Epithelial cell of prostate (primary cell): ENCODE measurements at places on chromosomes 13 and 19.

- no peak for DNase-seq
Measured at GRCh38 chr19:45348367-45349125, 8.0 kb downstream of the KLC3 start.

- no peak for DNase-seq
Measured at GRCh38 chr19:41930926-41931592, 2.8 kb upstream of the ERFL start.

- DNase-seq: no peak
Measured at GRCh38 chr13:75405976-75406703, 75.8 kb downstream of the TBC1D4 start.

DNA sequence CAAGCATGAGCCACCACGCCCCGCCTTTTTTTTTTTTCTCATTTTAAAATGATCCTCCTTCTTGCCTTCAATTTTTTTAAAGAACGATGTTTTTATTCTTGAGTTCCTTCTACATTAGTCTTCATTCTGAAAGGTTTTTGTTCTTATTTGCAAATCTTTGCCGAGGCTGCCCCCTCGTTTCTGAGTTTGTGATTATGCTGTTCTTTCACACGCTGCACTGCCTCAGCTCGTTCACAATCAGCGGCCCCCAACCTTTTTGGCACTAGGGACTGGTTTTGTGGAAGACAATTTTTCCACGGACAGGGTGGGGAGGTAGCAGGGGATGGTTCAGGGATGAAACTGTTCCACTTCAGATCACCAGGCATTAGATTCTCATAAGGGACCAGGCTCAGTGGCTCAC, 26.6 kb downstream of the ZNF787 start:
- no peak for DNase-seq

- DNase-seq: no peak
Measured at GRCh38 chr13:114153485-114154080, 21.2 kb upstream of the RASA3 start.

- DNase-seq: no peak
Measured at GRCh38 chr19:2983351-2984214, 6.2 kb downstream of the TLE6 start.

DNA sequence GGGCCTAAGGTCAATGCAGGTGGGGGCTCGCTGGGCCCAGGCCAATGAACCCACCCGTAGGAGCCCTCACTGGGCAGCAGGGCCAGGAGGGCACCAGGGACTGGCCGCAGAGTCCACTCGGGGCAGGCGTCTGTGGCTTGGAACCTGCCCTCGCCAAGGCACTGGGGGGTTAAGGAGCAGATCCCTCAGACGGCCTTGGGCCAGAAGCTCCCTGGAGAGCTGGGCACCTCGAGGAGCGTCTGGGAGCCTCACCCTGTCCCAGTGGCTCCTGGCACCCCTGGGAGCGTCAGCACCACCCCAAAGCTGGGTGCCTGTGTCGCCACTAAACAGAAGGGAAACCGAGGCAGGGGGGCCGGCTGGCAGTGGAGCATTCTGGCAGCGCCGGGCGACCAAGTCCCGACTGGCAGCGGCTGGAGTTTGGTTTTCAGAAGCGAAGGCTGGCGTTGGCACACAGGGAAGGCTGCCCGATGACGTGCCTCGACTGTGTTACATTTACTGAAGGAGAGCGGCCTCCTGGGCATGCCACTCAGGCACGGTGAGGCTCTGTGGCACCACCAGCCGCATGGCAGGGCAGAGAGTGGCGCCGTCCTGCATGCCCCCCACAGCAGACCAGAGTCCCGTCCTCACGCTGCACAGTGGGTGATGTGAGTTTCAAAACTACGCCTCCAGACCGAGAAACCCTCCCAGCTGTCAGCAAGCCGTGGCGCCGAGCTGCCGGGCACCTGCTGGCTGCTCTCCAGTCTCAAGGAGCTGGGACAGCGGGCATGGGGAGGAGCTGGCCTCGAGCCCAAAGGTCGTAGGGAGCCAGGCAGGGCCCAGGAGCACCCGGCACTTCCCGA, 9.2 kb upstream of the MEX3D start:
- DNase-seq: no peak

DNA sequence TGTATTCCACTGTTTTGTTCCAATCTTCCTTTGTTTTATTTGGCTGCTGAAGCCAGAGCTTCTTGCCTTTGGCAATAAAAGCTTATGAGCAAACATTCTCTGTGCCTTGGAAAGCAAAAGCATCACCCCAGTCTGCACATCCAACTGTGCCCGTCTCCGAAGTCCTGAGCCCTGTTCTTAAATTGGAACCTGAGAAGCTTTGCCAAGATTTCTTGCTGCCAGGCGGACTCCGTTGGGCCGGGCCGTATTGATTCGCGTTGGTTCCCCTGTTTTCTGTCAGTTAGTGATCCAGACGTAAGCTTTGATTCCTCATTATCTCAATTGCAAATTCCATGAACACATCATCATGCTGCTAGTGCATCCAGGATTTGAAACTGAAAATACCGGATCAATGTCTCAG, 793.0 kb downstream of the OLFM4 start:
- DNase-seq: no peak

- DNase-seq: no peak
Measured at GRCh38 chr19:4523306-4524110, 5.2 kb upstream of the PLIN4 start.

DNA sequence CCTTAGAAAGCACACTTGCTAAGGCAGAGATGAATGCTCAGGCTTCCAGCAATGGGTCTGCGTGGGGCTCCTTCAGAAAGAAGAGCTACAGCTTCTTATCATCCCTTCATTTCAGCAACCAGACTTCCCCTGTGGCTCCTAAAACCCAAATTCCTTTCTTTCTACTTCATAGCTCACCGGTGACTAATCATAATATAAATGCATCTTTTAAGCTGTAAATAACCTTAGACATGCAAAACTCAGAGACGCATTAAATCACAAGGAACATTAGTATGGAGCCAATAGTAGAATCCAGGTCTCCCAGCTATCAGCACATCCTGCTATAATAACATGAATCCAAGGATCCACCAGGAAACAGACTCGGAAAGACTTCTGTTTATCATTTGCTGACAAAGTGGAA, 375.6 kb downstream of the COG6 start:
- DNase-seq: no peak

- DNase-seq: no peak
Measured at GRCh38 chr13:111587249-111587648, 266.8 kb downstream of the TEX29 start.

DNA sequence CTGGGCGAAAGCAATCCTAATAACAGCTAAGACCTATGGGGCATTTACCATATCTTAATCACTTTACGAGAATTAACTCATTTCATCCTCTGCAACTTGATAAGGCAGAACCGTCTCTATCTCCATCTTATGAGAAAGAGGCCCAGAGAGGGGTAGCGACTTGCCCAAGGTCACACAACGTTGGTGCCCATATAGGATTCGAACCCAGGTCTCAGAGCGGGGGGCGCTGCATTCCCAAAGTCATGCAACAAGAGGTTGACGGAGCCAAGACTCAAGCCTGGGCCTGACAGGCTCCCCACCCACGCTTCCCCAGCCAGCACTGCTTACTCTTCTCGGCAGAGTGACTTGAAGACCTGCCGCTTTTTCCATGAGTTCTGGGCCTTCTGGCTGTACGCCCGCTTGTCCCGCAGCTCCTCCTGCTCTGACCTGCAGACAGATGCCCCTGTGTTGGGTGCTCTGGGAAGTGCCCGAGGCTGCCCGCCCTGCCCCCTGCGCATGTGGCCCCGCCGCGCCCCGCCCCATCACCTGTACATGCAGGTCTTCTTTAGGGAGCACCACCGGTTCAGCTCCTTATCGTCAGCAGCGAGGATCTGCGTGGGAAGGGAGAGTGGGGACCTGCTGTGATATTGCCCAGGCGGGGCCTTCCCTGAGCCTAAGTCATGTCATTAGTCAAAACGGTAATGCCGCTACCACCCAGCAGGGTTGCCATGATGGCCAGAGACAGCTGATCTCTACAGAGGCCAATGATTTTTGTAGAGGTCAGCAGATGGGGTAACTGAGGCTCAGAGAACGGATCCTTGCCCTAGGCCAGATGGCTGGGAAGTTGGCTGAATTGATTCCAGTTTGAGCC, 10.8 kb downstream of the KRI1 start:
- peak; percentile 72 for DNase-seq

DNA sequence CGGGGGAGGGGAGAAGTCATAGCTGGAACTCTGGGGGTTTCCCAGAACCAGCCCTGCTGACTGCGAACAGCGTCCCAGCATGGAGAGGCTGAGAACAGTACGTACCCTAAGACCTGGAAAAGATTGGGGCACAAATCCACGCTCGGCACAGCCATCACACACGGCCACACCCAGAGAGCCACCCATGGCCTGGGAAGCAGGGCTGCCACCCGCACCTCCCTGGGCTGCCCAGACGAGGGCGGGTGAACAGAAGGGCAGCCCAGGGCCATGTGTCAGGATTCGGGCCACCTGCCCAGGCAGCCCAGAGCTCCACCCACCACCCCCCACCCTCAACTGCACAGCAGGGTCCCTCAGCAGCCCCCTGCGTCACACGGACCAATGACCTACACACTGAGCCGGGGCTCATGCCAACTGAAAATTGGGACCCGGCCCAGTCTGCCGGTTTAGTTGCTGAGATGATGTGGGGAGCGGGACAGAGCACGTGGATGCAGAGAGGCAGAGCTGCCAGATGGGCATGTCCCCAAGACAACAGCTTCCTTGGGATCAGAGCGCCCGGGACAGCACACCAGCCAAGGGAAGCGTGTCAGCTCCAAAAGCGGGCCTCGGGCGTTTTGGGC, 8.5 kb downstream of the UBXN6 start:
- DNase-seq: no peak

DNA sequence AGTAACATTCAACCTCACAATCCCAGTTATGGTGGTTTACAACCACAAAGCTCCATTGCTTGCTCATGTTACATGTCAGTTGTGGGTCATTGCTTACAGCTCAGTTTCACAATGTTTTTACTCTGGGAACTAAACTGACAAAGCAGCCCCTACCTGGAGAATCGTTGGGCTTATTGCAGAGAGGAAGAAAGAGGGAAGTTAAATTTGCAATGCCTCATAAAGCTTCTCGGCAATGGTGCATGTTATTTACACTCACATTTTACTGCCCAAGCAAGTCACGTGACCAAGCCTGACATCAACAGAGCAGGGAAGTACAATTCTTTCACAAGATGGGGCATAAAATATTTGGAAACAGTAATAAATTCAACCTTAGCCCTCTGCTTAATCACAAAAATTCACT, 441.6 kb downstream of the TDRD3 start:
- DNase-seq: peak; percentile 40

- no peak for DNase-seq
Measured at GRCh38 chr19:45311621-45312020, 11.1 kb downstream of the CKM start.

DNA sequence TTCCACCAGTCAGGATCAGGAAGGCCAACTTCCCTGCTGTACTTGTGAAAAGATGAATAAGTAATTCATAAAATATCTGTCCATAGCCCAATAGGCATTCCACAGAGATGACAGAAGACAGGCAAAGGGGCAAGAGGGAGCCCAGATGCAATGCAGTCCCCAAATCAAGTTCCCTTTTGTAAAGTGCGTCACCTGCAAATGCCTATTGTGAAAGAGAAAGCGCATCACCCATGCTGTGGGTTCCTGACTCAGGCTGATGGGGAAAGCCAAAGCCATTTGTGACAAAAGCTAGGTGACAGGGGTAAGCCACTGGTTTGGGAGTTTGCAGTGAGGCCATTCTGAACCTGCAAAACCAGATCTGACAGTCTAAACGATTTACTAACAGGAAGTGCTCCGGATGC, 157.5 kb upstream of the ZNF536 start:
- DNase-seq: no peak

DNA sequence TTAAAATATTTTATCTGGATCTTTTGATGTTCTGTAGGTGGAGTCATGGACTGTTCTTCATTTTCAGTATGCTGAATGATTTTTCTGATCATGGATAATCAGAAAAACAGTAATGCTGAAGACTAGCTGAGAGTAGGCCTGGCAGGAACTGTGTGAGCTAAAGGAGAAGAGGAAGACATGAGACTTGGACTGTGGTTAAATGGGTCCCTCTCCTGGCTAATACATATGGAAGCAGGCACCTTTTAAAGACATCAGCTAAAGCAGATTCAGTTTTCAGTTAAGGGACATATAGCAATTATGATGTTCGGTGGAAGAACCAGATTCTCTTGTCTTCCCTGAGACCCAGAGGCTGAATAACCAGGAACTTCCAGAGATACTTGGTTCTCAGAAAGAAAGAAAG, 169.4 kb downstream of the OLFM4 start:
- DNase-seq: no peak

GRCh38 chr19:17686592-17687024, 1.5 kb downstream of the UNC13A start:
- no peak for DNase-seq

DNA sequence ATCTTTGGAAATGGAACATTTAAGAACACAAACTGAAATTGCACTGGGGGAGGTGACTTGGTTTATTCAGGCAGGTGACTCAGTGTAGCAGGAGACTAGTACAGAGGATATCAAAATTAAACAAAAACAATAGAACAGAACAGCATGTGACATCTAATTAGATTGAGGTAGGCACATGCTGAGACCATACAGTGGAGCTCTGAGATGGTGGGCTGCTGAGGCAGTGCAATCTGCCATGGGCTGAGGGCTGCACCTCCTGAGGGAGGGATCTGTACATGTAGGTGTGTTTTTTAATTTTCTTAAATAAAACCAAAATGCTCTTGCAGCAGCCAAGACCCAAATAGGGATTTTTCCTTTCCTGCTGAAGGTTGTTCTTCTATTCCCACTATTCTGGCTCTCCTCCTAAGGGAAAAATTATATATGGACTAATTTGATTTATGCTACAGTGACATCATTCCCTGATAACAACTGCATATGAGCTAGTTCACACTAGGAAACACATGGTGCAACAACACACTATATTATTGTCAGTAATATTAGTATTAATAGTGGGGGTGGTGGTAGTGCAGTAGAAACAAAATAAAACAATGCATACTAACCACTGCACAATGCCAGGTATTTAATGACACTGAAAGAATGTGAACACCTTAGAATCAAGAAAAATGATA, 48.0 kb downstream of the LNX2 start:
- no peak for DNase-seq

- DNase-seq: no peak
Measured at GRCh38 chr13:87128036-87128435, 543.1 kb upstream of the SLITRK5 start.

DNA sequence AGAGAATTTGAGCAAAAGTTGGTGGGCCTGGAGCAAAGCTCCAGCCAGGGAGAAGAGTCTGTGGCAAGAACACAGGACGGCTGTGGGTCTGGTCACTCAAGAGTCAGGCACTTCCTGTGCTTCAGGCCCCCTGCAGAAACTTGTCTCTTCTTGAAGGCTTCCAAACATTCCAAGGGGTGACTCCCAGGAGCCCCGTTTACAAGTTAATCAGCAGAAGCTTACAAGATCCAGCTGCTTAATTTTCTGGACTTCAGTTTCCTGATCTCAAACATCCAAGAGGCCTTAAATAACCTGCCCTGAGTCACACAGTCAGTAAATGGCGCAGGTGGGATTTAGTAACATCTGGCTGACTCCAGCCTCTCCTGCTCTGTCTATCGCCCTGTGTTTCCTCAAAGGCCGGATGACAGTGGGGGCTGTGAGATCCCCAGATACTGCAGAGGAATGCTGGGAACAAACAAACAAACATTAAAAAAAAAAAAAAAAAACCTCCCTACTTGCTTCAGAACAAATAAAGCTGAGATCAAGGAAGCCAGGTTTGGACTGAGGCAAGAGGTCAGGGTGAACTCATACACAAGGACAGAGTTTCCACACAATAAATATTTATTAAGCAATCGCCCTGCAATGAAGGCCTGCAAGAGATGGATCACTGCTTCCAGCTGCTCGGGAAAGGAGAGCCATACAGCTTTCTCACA, 175.4 kb upstream of the RFC3 start:
- no peak for DNase-seq
